ENCODE measurements at places on chromosomes 6 and 20.

DNA sequence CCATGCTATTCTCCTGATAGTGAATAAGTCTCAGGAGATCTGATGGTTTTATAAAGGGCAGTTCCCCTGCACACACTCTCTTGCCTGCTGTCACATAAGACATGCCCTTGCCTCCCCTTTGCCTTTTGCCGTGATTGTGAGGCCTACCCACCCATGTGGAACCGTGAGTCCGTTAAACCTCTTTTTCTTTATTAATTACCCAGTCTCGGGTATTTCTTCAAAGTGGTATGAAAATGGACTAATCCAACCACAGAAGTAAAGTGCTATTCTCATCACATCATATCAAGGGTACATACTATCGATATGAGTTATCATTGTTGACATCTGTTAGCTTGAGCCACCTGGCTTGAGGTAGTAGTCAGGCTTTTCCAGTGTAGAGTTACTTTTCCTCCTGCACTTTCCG is 2.3 kb downstream of the MANBAL start:
- no peak for DNase-seq

DNA sequence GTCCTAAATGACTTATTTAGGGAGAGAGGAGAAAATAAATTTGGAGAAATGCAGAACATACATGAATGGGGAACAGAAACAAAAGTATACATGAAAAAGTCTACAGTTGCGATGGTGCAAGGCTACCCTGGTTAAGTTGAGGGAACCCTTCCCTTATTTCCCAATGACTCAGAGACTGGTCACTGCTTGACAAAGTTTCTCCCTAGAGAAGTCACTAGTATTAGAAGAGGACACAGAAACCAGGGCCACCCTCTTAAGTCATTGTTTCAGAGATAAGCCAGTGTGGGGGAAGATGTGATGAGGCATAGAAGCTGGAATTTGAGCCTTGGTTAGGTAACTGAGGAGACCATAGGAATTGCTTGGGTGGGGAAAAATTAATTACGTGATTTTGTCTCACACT is 24.4 kb upstream of the EDN1 start:
- DNase-seq = no peak

DNA sequence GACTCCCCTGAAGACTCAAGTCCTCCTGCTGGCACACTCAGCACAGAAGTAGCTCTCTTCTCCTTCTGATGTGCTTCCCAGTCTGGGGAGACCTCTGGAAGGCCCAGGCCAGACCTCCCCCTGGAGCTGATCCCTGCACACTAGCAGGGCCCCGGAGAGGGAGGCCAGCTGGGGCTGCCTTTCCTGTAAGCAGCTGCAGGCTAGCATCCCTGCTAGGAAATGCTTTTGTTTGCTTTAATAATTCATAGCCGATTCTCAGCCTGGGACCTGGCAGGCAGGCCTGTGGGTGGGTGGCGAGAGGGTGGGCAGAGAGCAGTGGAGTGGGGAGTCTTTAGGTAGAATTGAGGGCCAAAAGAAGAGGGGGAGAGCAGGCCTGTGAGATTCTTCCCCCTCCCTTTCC is 5.2 kb downstream of the EBF4 start:
- DNase-seq = no peak

GRCh38 chr6:84417260-84417659 is 189.8 kb upstream of the CEP162 start:
- peak; percentile 32 for DNase-seq

GRCh38 chr20:38460040-38460623 is 12.5 kb upstream of the RALGAPB start:
- DNase-seq = peak; percentile 34

- DNase-seq = no peak
Observed at GRCh38 chr6:35008858-35009257, 119.8 kb downstream of the ANKS1A start.

DNA sequence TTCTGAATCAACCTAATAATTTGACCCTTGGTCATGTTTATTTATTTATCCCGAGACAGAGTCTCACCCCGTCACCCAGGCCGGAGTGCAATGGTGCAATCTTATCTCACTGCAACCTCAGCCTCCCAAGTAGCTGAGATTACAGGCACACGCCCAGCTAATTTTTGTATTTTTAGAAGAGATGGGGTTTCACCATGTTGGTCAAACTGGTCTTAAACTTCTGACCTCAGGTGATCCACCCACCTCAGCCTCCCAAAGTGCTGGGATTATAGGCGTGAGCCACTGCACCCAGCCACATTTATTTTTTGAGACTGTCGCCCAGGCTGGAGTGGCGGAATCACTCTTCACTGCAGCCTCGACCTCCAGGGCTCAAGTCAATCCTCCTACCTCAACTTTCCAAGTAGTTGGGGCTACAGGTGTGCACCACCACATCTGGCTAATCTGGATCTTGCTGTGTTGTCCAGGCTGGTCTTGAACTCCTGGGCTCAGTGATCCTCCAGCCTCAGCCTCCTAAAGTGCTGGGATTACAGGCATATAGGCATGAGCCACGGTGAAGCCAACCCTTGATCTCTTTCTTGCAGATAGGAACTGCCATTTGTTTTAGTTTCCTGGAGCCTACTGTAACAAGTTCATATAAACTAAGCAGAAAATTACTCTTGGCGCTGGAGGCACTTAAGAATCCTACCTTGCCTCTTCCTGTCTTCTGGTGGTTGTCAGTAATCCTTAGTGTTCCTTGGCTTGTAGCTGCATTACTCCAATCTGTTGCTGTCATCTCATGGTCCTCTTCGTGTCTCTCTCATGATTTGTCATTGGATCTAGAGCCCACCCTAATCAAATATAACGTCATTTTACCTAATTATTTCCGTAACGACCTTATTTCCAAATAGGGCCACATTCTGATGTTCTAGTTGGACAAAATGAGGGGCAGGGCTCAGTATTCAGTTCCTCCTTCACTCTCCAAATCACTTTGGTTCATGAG is 2.3 kb downstream of the RPS18 start:
- DNase-seq = no peak

DNA sequence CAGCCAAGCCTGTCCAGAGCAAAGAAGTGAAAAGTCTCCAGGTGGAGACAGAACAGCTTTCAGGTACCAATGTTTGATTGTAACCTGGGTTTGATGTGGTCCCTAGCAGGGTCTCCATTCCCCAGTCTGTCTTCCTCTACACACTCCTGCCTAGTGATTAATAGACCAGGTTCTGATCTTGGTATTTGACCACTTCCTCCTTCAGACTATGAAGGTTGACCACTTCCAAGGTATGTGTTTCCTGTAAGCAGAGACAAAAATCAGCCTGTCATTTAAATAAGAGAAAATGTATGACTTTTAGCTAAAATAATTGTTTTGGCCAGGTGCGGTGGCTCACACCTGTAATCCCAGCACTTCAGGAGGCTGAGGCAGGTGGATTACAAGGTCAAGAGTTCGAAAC is 41.8 kb upstream of the TOP1 start:
- no peak for DNase-seq

- DNase-seq = no peak
Observed at GRCh38 chr20:53100476-53100911, 128.3 kb downstream of the TSHZ2 start.

GRCh38 chr6:138815221-138815620 is 19.3 kb downstream of the ECT2L start:
- DNase-seq = no peak

DNA sequence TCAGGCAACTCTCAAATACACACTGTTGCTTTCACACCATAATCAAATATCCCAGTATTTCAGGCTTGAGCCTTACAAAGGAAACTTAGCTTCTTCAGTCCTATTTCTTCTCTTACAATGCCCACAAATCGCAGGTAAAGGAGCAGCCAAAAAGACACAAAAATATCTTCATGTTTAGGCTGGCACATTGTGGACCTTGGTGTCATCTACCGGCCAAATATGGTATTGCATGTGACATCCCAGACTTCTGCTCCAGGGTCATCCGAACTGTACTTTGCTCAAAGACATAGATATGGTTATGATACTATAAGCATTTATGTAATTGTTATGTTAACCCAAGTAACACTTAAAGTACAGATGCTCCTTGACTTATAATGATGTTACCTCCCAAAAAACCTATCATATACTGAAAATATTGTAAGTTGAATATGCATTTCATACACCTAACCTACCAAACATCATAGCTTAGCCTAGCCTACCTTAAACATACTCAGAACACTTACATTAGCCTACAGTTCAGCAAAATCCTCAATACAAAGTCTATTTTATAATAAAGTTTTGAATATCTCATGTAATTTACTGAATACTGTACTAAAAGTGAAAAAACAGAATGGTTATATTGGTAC is 4.6 kb downstream of the OR2H2 start:
- DNase-seq = peak; percentile 36

- no peak for DNase-seq
Observed at GRCh38 chr6:136307351-136307750, 17.7 kb upstream of the BCLAF1 start.

- DNase-seq = no peak
Observed at GRCh38 chr6:39476670-39477069, 154.2 kb upstream of the KCNK16 start.

- peak; percentile 12 for DNase-seq
Observed at GRCh38 chr6:18997375-18997826, 610.3 kb downstream of the RNF144B start.

DNA sequence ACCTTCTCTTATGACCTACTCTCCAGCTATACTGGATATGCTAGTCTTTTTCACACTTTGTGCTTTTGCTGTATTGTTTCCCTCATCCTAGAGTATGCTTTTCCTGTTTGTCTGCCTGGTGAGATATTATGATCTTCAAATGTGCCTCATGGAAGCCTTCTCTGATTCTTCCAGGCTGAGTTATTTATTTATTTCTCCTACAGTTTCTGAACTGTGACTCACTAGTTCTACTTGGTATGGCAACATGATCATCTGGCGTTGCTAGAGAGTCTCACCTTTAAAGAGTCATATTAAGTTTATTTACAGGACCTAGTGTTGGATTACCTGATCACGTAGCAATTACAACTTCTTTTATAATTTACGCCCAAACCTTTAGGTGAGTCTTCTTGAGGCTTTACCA is 81.2 kb upstream of the HDAC2 start:
- no peak for DNase-seq

DNA sequence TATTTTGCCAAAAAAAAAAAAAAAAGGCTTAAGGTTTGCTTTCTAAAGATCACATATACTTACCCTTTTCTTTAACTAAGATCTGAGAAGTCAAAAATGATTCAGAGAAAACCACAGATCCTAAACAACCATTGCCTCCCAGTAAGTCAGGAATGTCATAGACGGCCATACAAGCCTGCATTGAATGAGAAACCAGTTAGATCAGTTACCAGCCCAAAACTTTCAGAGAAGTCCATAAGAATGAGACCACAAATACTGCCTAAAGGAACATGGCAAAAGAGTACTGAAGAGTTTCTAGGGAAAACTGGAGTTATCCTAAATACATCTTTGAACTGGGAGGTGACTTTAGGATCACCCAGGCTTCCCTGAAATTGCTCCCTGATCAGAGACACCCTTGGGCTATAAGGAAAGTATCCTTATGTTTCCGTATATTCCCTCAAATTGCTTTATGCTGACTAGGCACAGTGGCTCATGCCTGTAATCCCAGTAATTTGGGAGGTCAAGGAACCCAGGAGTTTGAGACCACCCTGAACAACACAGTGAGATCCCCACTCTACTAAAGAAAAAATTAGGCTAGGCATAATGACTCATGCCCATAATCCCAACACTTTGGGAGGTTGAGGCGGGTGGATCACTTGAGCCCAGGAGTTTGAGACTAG is 79.4 kb upstream of the SLC4A11 start:
- DNase-seq = no peak

GRCh38 chr6:170497841-170498301 is 55.2 kb downstream of the PSMB1 start:
- DNase-seq = no peak

DNA sequence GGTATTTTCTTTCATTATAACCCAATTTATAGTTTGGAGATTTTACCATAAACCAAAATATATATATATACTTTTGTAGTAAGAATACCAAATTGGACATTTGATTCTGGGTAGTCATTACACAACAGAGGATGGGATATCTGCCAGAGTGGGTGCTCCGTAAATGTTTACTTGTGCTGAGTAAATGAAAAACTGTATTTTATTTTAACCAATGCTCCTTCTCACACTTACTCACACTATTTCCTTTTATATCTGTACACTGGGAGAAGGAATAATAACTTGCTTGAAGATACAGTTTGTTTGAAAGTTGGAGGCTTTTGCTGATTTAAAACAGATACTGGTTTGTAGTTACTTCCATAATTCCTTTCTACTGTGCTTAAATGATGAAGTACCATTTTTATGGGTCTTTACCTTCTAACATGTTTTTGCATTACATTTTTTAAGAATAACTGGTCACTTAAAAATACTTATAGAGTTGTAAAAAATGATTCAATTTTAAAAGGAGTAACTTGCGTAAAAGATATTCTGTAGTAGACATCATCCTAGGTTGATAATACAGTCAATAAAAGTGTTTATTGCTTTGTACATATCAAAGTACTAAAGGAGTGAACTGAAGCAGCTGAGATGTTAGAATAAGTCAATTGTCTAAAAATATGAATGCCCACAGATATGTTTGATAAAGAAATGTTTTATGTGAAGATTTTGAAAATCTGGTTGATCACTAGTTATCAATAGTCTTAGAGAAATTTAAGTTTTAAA is 411.7 kb downstream of the UTRN start:
- no peak for DNase-seq

DNA sequence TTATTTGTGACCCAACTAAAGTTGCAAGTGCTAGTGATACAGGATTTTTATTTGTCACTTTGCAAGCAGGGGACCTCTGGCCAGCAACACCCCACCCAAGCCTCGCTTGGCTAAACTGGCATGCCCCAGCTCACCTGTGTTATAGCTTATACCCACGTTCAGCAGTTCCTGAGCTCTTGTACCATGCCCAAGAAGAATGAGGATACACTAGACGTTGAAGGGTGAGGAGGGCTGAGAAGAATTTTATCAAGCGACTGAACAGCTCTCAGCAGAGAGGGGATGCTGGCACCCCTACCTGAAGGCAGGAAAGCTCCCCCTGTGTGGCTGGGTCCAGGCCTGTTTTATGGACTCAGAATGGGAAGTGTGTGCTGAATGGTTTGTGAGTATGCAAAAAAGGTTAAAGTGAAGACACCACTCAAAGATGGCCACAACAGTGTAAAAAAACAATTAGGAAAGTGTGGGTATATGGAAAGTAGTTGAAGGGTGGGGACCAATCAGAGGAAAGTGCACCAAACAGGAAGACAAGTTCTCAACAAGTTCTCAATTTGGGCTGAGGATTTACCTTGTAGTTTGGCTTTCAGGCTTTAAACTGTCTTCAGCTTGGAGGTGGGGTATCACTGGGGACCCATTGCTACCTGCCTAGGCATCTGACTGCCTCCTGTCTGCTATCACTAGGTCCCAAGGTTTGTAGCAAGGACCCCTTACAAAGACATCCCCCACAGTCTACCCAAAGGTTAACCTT is 15.0 kb downstream of the BTN2A1 start:
- no peak for DNase-seq

GRCh38 chr6:119241111-119241465 is 108.5 kb downstream of the MAN1A1 start:
- DNase-seq = no peak

- no peak for DNase-seq
Observed at GRCh38 chr6:56434606-56435005, 187.2 kb upstream of the COL21A1 start.

GRCh38 chr6:86963352-86963751 is 26.0 kb downstream of the HTR1E start:
- DNase-seq = no peak
